Activated CD4-positive, alpha-beta T cell treated with anti-CD3 and anti-CD28 coated beads, Interleukin-2, amount 10 ng/mL, durations not matched to agents 24 days and 14 days (primary cell): ENCODE measurements at places on chromosomes 5 and 9.

DNA sequence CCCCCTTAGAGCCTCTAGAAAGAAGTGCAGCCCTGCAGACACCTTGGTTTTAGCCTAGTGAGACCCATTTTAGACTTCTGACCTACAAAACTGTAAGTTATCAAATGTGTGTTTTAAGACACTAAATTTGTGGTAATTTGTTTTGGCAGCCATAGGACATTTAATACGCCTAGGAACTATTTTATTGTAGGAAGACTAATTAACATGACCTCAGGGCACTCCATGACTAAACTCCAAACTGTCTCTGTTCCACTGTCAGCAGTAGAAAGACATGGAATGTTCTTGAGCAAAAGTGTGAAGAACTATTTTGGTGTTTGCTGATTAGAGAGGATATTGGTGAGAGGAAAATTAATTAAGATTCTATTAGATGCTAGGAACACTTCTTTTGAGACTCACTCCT is 4.1 kb upstream of the APC start:
- no peak for DNase-seq

DNA sequence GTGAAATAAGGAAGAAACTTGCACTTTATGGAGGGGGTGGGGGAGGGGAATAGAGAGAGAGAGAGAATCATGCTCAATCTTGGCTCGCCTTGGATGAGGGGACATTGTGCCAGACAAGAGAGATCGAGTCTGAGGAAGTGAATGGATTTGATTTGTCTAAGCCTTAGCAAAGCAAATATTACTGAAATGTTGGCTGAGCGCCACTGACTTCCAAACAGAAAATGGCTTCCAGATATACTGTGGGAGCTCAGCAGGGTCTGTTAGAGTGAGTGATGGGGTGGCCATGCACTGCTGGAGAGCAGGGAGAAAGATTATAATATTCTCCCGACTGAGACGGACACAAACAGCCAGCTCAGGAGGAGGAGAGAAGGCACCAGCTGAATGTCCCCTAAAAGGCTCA is 34.5 kb downstream of the BRINP1 start:
- DNase-seq, result no peak

DNA sequence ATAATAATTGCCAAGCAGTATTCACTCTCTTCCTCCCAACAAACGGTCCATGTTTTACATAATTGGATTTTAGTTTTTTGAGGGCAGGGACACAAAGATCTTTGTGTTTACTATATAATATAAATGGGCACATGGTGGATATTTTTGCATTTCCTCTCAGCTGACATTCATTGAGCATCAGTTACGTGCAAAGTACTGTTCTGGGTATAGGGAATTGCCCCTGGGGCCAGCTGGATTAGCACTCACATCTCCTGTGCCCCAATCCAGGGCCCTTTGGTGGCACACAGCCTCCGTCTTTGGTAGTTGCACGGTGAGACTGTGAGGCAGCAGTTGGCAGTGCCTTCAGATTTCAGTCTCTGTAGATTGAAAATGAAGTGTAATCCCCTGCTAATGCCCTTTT is 1.6 kb downstream of the TDRD7 start:
- DNase-seq, result no peak

DNA sequence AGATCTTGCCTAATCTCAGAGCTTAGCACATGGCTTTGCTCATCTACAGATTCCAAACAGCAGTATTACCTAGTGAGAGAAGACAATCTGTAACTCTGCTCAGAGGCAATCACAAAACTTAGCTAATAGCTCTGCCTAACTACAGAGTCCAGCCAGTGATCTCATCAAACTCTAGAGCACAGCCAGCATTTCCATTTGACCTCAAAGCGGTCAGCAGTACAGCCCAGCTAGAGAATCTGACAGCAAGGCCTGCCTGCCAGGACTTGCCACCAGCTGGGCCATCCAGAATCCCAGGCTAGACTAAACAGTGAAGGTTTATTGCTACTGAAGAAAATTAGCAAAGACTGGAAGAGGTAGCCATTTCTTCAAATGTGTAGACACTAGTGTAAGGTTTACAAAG is 217.9 kb upstream of the VLDLR start:
- DNase-seq, result no peak

DNA sequence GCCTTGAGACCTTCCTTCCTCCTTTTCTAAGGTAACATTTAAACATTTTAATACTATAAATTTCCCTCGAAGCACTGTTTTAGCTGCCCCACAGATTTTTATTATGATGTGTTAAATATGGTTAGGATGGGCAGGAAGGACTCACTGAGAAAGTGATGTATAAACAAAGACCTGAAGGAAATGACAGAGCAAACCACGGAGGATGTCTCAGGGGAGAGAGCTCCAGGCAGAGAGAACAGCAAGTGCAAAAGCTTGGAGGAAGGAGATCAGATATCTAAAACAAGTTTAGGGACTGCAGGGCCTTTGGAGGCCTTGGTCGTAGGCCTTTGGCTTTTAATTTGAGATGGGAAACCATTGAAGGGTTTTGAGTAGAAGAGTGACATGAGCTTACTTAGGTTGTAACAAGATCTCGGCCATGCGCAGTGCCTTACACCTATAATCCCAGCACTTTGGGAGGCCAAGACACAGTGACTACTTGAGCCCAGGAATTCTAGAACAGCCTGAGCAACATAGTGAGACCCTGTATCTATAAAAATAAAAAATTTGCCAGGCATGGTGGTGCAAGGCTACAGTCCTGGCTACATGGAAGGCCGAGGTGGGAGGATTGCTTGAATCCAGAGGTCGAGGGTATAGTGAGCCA is 35.5 kb upstream of the LRRTM2 start:
- DNase-seq, result no peak

DNA sequence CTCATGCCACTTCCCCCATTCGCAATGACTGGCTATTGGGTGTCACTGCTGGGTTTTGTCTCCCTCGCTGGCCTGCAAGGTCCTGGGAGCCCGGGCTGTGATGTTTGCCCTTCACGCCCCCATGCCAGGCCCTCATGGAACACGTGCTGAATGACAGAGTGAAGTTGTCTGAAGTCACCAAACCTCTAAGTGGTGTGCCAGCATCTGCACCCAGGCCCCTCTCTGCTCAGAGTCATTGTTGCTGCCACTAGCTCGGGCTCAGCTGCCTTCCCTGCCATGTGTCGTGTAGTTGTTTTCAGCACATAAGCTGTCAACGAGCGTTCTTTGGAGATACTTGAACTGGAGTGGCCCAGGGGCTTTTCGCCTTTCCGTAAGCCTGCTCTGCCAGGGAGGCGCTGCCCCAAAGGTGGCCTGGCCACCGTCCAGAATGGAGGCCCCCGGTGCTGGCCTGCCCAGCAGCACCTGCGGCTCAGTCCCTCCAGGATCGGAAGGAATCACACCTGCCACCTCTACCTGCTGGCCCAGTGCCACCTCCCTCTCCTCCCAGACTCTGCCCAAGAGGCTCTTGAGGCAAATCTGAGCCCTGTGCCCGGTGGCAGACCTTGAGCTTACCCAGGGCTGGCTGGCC is 250.1 kb downstream of the PBX3 start:
- DNase-seq, result no peak
